Stimulated activated CD8-positive, alpha-beta memory T cell treated with anti-CD3 and anti-CD28 coated beads, Interleukin-15, amount 100 ng/mL, for 48 hours (primary cell): ENCODE measurements at places on chromosomes 2 and 18.

DNA sequence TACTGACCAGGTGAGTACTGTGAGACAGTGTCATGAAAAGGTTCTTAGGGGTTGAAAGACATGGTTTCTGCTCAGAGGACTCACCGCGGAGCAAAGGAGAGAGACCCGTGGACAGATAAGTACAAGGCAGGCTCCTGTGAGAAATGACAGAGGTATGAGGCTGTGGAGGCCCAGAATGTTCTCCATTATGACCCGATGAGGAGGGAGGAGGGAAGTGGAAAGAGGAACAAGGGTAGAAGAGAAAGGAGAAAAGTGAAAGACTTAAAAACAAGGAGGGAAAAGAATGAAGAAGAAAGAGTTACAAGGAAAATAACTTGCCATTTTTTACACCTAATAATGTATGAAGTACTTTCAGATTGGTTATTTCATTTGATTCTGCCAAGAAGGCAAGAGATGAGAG lies 29.8 kb downstream of the MAPRE3 start:
- no peak for DNase-seq

- peak; percentile 66 for DNase-seq
Measured at GRCh38 chr18:76658627-76659026, 163.6 kb upstream of the ZNF516 start.

DNA sequence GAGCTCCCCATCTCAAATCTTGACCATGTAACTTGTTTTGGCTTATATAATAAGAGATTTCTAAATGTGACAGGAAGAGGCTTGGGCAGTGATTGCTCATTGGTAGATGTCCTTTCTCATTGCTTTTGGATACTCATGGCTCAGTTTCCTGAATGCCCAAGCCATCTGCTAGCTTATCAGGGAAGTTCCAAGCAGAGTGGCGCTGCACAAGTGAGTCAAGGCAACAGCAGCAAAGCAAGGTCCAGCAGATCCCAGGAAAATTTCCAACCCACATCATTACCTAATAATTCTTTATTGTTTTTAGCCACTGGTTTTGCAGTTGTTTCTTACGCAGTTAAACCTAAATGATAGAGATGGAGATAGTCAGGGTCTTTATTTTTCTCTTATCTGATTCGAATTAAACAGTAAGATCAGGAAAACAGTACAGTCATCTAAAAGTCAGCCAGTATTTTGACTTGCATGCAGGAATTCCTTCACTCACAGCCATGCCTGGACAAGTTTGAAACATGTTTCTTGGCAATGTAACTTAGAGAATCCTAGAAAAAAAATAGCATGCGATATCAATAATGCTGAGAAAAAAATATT lies 349.7 kb upstream of the TMEFF2 start:
- no peak for DNase-seq

DNA sequence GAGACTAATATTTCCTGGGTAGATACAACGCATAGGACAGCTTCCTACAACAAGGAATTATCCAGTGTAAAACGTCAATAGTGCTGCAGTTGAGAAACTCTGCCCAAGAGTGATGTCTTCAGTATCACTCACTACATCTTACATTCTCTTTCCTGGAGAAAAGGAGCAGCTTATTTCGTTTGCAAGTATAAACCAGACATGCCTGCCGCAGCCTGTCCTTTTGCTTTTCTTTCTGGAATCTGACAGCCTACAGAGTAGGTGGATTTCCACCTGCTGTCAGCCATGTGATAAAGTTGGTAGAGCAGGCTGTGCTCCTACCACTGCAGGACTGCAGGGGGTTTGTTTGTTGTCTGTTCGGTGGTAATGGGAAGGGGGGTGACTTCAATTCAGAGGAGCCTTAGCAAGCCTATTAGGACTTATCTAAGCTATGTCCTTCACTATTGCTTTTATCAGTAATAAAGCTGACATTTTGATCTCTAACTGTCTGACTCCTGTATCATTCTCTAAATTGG lies 439.1 kb downstream of the GRB14 start:
- no peak for DNase-seq

DNA sequence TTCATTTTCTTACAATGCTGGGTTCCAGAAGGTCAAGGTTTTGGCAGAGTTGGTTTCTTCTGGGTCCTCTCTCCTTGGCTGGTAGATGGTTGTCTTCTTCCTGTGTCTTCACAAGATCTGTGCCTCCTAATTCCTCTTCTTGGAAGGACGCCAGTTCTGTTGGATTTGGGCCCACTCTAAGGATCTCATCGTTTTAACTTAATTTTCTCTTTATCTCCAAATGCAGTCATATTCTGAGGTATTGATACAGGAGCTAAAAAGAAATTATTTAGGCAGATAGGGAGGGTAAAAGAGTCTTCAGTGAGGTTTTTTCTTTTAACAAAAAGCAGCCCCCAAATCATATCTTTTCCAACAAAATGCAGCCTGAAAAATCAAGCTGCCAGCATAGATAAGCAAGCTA lies 998.4 kb downstream of the SOCS6 start:
- no peak for DNase-seq

DNA sequence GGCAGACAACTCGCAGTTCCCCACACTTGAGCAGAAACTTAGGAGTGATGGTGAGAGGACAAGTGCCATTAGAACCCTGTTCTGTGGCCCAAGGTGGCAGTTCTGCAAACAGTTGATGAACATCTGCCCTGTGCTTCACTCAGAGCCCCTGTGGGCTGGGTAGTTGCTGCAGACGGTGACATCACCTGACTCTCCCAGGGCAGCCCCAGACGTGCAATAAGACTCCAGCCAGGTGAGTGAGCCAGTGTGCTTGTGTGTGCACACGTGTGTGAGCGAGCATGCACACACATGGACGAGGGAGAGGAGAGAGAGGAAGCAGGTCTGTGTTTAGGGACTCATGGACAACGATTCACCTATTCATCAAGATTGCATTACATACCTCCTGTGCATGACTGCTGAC lies 136.0 kb upstream of the GLI2 start:
- DNase-seq: no peak
